ENCODE measurements at places on chromosomes 7 and 10.

- DNase-seq: peak; percentile 43
Observed at GRCh38 chr7:87216701-87217508, 2.6 kb downstream of the TMEM243 start.

GRCh38 chr10:6136215-6137201 is 47.7 kb downstream of the RBM17 start:
- DNase-seq: peak; percentile 66

GRCh38 chr7:108459922-108460551 is 3.8 kb upstream of the NRCAM start:
- no peak for DNase-seq

GRCh38 chr7:69994886-69995542 is 396.7 kb downstream of the AUTS2 start:
- DNase-seq: no peak

- DNase-seq: no peak
Observed at GRCh38 chr7:44382459-44383265, 57.3 kb upstream of the CAMK2B start.

GRCh38 chr10:79202188-79203013 is 133.6 kb downstream of the ZMIZ1 start:
- peak; percentile 61 for DNase-seq

DNA sequence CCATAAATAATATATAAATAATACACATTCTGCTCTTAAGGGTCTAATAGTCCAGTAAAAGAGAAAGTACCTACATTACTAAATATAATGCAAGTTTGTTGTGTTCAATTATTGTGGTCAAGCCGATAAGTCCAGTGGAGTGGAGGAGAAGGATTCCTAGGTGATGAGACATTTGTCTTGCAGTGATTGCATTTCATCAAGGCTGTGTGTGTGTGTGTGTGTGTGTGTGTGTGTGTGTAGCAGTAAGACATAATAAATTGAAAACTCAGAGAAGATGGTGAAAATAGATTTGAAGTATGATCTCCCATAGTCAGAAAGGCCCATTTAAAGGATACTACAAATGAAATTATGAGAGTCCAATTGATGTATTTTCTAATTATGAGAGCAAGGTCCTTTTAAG is 192.5 kb upstream of the SEMA3C start:
- no peak for DNase-seq

GRCh38 chr10:110762109-110762848 is 109.4 kb upstream of the PDCD4 start:
- DNase-seq: no peak

GRCh38 chr7:31126976-31127375 is 74.9 kb downstream of the ADCYAP1R1 start:
- no peak for DNase-seq

DNA sequence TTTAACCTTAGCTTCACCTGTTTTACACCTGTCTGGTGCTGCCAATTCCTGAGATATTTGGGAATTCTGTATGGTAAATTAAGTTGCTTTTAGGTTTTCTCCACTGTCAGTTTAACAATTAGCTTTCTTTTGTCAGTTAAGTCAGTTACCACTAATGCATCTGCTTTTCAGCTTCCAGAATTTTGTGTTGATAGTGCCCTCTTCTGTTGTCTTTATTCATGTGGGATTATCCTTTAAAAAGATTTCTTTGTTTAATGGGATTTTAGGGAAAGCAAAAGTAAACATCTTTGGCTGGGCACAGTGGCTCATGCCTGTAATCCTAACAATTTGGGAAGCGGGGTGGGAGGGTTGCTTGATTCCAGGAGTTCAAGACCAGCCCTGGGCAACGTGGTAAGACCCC is 8.1 kb downstream of the TFAM start:
- no peak for DNase-seq

DNA sequence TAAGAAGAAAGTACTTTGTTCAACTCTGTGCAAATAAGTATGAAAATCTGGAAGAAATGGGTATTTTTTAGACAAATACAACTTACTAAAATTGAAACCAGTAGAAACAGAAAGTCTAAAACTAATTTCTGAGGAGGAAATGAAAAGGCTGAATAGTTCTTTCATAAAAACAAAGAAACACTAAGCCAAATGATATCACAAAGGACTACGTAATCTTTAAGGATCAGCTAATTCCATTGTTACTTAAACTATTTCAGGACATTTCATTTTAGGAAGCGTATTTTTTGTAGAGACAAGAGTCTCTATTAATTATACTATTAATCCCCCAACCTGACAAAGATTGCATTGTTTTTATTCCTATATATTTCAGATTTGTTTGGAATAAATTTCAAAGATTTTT is 11.2 kb upstream of the CCSER2 start:
- DNase-seq: no peak
